ENCODE measurements at places on chromosomes 3 and 15. TPM values are rescaled to one million over a fixed set of nuclear protein-coding genes. Genes with fewer than 3 reads are reported as not detected.

Gene CPNE9
- not detected for total RNA-seq

DNA sequence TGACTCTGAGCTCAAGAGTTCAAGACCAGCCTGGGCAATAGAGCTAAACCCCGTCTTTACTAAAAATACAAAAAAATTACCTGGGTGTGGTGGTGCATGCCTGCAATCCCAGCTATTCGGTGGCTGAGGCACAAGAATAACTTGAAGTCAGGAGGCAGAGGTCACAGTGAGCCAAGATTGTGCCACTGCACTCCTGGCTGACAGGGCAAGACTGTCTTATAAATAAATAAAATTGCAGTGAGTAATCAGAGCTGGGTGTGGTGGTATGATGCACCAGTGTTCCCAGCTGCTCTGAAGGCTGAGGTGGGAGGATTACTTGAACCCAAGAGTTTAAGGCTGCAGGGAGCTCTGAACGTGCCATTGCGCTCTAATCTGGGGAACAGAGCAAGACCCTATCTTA, 55.9 kb upstream of the GCNT3 start:
- H3K27ac ChIP-seq: no peak overlapping the region
- DNase-seq: no peak
- H3K4me1 ChIP-seq: peaks cover 8% of the 10 kb centered on the region

- no peaks in the 10 kb centered on the region for H3K4me1 ChIP-seq
- no peak overlapping the region for H3K4me3 ChIP-seq
- H3K27me3 ChIP-seq: no peaks in the 10 kb centered on the region
- no peak for DNase-seq
- no peak overlapping the region for H3K27ac ChIP-seq
- no peaks in the 10 kb centered on the region for H3K36me3 ChIP-seq
Measured at GRCh38 chr3:164533275-164533674, 545.0 kb downstream of the SI start.

DNA sequence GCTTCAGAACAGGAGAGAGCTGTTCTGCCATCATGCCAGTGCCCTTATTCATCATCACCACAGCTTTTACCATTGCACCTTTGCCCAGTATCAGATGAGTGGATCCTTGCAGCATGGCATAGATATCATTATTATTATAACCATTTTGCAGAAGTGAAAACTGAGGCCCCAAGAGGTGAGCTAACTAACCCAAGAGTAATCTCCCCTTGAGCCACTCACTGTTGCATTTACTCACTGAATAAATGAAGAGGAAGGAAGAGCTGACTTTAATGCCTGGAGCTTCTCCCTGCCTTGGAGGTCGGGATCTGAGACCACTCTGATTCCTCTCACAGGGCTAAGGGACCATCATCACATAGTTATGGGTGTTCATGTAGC, 32.0 kb downstream of the HRH1 start:
- H3K4me3 ChIP-seq: no peak overlapping the region
- peak overlapping the region; percentile 51 for H3K27ac ChIP-seq
- H3K4me1 ChIP-seq: peaks cover 9% of the 10 kb centered on the region
- H3K36me3 ChIP-seq: no peaks in the 10 kb centered on the region
- H3K27me3 ChIP-seq: no peaks in the 10 kb centered on the region

GRCh38 chr3:112446343-112446742, 52.9 kb downstream of the BTLA start:
- H3K27me3 ChIP-seq: no peaks in the 10 kb centered on the region
- H3K4me3 ChIP-seq: no peak overlapping the region
- no peaks in the 10 kb centered on the region for H3K4me1 ChIP-seq
- H3K27ac ChIP-seq: no peak overlapping the region
- DNase-seq: no peak
- no peaks in the 10 kb centered on the region for H3K36me3 ChIP-seq

- H3K36me3 ChIP-seq: no peaks in the 10 kb centered on the region
- no peaks in the 10 kb centered on the region for H3K27me3 ChIP-seq
- peak; percentile 64 for DNase-seq
- H3K27ac ChIP-seq: peak overlapping the region; percentile 39
- H3K4me1 ChIP-seq: peaks cover 3% of the 10 kb centered on the region
Measured at GRCh38 chr15:58731756-58732535, 17.6 kb downstream of the ADAM10 start.

DNA sequence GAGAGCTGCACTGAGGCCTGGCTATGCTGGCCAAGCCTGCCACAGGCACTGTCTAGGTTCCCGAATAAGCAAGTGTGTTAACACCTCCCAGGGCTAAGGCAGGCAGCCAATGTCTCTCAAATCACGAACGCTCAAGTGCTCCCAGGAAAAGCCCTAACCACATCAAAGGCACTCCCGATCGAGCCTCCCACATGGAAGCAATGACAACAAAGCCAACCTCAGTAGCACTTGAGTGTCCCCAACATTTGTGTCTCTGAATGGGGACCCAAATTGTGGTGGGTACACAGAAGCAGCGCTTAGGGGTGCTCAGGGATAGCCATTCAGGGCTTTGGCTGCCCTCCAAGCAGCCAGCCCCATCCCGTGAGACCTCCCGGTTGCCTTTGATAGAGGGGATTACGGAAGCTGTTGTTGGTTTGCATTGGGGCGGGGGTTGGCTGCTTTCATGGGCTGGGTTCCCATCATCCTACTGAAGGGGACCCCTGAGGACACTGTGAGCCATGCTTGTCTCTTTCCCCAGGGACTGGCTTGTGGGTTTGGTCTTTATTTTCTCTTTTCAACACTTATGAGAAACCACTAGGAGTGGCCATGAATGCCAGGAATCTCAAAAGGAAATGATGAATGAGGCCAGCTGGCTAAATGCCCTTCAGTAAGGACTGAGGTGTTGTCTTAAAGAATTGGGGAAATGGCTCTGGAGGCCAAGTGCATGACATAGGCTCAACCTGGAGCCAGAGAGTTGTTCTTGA, 234.1 kb upstream of the FEZF2 start:
- no peak for DNase-seq
- H3K36me3 ChIP-seq: no peaks in the 10 kb centered on the region
- H3K4me1 ChIP-seq: no peaks in the 10 kb centered on the region
- no peaks in the 10 kb centered on the region for H3K27me3 ChIP-seq
- no peak overlapping the region for H3K27ac ChIP-seq

DNA sequence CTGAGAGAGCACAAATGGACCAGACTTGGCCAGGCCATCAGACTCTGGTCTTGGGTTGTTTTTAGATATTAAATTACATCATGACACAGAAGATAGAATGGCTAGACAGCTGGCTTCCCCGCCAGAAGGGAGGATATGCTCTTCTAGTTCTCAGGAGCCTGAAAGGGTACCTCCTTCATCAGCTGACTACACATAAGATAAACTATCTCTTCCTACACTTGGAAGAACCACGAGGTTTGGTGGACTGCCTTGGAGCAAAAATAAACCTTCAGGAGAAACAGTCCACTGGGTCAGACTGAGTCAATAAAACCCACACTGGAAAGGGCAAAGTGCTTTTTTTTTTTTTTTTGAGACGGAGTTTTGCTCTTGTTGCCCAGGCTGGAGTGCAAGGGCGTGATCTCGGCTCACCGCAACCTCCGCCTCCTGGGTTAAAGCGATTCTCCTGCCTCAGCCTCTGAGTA, 26.3 kb upstream of the DYNC1LI1 start:
- no peaks in the 10 kb centered on the region for H3K4me1 ChIP-seq
- peak; percentile 42 for DNase-seq
- H3K4me3 ChIP-seq: no peak overlapping the region
- no peaks in the 10 kb centered on the region for H3K27me3 ChIP-seq
- peak overlapping the region; percentile 14 for H3K27ac ChIP-seq

Gene KLHL6
- 0.16 TPM for total RNA-seq

All from hepatocyte (in vitro differentiated cells).